ENCODE measurements at places on chromosomes 4 and X.
A peak's percentile ranks its signal among the peaks of the same experiment; 100 is the strongest.

DNA sequence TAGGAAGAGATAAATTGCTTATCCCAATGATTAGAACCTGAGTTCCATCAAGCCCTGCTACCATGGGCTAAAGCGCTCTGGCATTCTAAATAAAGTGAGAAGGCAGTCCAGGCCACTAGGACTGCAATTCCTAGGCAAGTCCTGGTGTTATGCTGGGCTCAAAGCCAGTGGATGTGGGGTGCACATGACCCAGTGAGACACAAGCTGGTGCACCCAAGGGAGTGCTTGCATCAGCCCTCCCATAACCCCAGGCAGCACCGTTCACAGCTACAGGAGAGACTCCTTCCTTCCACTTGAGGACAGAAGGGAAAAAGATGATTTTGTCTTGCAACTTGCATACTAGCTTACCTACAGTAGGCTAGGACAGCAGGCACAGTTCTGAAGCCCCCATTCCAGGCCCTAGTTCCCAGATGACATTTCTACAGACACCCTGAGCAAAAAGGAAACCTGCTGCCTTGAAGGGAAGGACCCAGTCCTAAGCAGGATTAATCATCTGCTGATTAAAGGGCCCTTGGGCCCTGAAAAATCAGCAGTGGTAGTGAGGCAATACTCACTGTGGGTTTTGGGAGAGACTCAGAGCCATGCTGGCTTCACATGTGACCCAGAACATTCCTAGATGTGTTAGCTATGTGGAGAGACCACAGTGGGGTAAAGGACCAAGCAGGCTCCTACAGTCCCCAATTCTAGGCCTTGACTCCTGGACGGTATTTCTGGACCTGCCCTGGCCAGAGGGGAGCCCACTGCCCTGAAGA, 77.8 kb downstream of the KLHL13 start:
- DNase-seq: no peak

DNA sequence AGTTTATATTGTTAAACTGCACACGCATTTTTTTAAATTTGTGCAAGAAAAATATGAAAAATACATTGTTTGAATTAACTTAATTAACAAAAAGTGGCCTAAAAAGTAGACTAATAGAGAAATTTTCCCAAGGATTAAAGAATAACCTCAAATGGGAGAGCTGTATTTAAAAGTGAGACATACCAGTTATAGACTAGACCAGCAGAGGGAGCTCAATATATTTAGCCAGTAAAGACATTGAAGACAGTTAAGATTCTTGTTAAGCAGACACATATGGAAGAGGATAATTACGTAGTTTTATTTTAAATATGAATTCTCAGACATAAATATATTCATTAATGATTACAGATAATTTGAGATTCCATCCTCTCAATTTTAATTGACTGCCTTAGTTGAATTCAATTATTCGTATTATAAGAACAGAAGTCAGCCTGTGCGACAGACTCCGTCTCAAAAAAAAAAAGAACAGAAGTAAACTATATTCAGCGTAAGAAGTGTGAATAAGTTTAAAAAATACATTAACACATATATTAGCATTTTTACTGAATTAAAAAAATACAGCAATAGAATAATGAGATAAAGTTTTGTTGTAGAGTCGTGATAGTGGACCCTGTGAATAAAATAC, 64.8 kb downstream of the GLRA3 start:
- DNase-seq: peak; percentile 19

GRCh38 chrX:148049441-148049840, 68.3 kb downstream of the FMR1NB start:
- peak; percentile 53 for DNase-seq

GRCh38 chr4:155252327-155252726, 43.9 kb downstream of the NPY2R start:
- no peak for DNase-seq

- DNase-seq: no peak
Observed at GRCh38 chr4:152256996-152257395, 278.9 kb downstream of the FBXW7 start.

DNA sequence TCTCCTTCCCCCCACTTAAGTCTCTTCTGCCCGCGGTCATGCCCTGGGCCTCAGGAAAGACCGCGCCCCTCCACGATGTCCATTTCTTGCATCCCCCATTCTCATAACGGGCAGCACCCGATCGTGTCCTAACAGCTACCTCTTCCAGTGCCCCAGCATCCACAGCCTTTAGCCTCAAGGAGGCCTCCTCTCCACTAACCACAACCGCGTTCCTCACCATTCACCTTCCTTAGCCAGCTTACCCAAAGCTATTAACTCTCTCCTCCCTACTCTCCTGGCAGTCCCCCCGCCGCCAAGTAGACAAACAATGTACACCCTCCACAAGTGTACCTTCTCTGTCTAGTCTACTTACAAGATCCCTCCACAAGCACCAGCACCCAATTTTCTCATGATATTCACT, 58.6 kb upstream of the PAGE5 start:
- peak; percentile 5 for DNase-seq

DNA sequence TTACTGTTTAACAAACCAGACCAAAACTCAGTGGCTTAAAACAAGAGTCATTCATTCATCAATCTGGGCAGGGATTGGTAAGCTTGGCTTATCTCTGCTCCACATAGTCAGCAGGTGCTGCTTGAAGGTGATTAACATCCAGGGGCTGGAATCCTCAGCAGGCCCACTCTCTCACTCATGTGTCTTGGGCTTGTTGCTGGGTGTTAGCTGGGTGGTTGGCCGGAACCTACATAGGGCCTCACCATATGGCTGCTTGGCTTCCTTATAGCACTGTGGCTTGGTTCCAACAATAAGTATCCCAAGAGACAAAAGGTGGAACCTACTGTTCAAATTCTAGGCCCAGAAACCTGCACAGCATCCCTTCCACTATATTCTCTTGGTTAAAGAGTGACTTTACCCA, 125.0 kb downstream of the RASGEF1B start:
- no peak for DNase-seq

DNA sequence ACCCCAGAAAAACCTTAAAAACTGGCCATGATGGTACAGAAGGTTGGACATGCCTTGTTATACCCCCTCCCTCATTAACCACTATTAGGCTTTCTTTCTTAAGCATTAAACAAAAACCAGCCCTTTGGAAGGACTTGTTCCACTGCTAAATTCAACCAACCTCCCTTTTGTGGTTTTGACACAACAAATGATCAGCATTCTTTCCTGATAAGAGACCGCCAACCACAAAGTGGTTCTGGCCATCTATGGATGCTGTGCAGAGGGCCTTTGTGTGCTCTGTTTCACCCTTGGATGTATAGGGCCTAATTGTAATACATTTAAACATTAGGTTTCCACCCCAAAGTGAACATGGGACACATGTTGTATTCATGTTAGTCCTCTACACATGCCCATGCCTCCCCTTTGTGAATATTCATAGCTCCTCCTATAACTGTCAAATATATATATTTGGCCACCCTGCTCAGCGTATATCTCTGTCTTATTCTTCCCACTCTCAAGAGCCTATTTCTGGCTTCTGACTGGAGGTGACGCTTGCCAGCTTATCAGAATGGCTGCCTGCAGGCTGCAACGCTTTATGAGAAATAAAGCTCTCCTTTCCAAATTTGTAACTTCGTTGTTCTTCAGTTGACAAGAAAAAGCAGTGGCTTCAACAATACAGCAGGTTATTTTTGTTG, 126.6 kb downstream of the NPNT start:
- DNase-seq: no peak

GRCh38 chrX:11531226-11531625, 134.5 kb downstream of the ARHGAP6 start:
- peak; percentile 25 for DNase-seq

- DNase-seq: no peak
Observed at GRCh38 chr4:123600987-123601904, 204.7 kb downstream of the SPRY1 start.

GRCh38 chr4:36207831-36208520, 36.3 kb downstream of the ARAP2 start:
- no peak for DNase-seq

GRCh38 chr4:80070880-80071603, 2.0 kb downstream of the ANTXR2 start:
- DNase-seq: peak; percentile 7

GRCh38 chr4:100244347-100244746, 54.1 kb upstream of the DDIT4L start:
- no peak for DNase-seq

- DNase-seq: no peak
Observed at GRCh38 chr4:13917015-13917414, 289.5 kb upstream of the BOD1L1 start.

DNA sequence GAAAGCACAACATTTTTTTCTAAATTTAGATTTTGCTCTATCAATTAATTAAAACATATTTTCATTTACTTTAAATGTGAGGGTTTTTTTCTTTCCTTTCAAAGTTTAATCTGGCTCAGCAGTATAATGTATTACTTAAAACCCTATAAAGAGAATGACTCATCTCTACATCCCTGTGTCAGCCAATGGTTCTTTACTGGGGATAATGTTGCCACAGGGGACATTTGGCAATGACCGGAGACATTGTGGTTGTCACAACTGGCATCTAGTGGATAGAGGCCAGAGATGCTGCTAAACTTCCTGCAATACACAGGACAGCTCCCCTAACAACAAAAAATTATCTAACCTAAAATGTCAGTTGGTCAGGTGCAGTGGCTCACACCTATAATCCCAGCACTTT, 53.8 kb downstream of the SYNPO2 start:
- DNase-seq: no peak

DNA sequence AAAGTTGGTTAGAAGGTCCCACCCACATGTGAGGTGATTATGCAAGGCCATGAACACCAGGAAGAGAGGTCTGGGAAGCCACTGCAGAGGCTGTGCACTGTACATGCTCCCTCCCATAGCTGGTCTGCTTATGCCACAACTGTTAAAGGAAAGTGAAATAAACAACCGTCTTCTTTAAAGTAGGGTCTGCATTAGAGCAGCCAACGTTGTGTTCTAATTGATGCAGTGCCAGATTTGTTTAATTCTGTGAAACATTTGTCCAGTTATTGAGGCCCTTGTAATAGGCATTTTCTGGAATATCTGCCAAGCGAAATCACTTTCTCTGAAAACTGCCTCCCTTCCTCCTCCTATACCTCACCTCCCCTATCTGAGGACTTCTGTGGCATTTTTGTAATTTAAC, 224.0 kb upstream of the LNX1 start:
- DNase-seq: no peak

DNA sequence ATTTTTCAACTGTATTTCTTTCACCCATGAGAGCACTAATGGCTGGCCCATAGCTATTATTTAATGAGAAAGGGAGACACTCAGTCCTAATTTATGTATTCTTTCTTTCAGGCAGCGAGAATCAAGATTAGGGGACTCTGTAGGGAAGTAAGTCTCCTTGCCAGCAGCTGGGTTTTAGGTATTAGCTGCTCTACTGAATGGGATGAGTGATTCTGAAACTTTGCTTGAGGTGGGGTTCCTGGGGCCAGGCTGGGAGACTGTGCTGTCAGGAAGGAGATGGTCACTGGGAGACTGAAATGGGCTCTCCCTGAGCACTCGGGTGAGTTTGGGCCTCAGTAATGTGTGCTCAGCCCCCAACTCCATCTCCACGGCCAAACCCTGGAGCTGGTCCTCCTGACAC, 78.7 kb downstream of the LNX1 start:
- no peak for DNase-seq

GRCh38 chr4:21467551-21467950, 481.0 kb downstream of the KCNIP4 start:
- no peak for DNase-seq

DNA sequence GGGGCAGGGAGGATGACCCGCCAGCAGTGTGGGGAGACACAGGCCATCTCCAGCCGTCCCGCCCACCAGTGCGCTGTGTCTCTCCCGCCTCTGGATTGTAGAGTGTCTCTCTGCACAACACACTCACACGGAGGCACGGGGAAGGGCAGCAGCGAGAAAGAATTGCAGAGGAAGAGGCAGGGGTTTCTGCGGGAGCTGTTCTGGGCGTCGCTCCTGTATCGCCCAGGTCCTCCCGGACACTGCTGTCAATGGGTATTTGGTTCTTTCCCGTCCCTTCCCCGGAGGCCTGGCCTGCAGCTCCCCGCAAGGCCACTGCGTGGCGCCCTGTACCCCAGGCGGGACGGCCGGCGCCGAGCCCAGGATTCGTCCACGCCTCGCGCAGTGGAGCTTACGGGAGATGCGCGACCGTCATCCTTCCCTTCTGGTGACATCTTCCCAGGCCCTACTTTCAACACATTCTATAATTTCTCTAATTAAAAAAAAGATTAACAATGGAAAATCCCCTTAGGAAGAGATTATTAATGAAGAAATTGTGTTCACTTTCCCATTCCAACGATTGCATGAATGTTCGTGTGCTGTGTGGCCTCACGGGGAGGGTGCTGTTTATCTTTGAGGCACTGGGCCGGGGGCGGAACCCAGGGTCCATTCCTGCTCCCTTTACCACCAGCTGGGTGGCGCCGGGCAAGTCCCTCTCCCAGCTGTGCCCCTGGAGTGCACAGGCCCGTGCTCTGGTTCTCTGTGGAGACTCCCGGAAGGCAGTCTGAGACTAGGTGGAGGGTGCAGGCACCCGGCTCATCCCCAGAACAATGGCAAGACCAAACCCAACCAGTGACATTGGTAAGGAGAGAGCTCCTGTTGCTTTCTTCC, 95.7 kb downstream of the CPZ start:
- peak; percentile 59 for DNase-seq

GRCh38 chr4:107299646-107300045, 263.5 kb upstream of the DKK2 start:
- DNase-seq: no peak

- DNase-seq: no peak
Observed at GRCh38 chr4:179328627-179329026, 1886.4 kb upstream of the AGA start.
